Activated B cell treated with CpG ODN at 0.5 μM for 24 hours (primary cell): ENCODE measurements at places on chromosomes 3 and 15. TPM values are rescaled to one million over a fixed set of nuclear protein-coding genes. Genes with fewer than 3 reads are reported as not detected.

GRCh38 chr3:112604536-112604935 is 36.4 kb downstream of the CCDC80 start:
- no peak overlapping the region for H3K4me3 ChIP-seq
- H3K27ac ChIP-seq, result no peak overlapping the region
- H3K36me3 ChIP-seq, result no peaks in the 10 kb centered on the region
- peaks cover 2% of the 10 kb centered on the region for H3K27me3 ChIP-seq

DNA sequence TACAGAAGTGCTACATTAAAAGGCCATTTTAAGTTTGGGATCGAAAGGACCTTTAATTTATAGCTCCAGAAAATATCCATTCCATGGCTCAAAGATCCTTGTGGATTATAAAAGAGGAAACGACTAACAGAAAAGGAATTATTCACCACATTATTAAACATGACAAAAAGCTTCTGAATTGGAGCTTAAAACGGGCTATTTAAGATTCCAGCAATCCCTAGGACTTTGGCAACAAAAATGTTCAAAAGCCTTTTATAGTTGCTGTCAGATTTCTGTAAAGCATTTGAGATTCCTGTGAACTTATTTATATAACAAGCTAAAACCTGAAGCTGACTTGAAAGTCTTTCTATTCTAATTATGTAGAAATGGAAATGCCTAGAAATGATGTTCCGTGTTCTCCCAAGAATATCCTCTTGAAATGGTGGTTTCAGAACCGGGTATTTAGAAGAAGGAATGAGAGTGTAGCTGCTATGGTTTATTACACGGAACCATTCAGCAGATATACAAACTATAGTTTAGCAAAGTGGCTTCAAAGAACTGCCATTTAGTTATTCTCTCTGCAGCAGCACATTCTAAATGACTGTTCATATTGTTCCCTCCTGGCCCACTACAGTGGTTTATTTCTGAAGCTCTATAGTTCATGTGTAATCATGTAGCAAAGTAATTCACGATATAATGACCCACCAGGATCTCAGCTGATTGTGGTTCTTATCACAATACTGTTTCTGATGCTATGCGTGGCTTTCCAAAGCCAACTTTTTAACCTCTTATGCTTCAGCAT is 961.7 kb downstream of the FHIT start:
- no peak for DNase-seq
- no peak overlapping the region for H3K4me3 ChIP-seq
- H3K36me3 ChIP-seq, result no peaks in the 10 kb centered on the region
- H3K27ac ChIP-seq, result no peak overlapping the region

GRCh38 chr15:67859331-67859946 is 19.6 kb upstream of the RNU6-1 start:
- H3K36me3 ChIP-seq, result no peaks in the 10 kb centered on the region
- H3K27me3 ChIP-seq, result no peaks in the 10 kb centered on the region
- H3K4me3 ChIP-seq, result no peak overlapping the region
- no peak for DNase-seq
- H3K4me1 ChIP-seq, result peaks cover 22% of the 10 kb centered on the region

- H3K27me3 ChIP-seq, result no peaks in the 10 kb centered on the region
- peaks cover 45% of the 10 kb centered on the region for H3K4me1 ChIP-seq
- peak overlapping the region; percentile 82 for H3K27ac ChIP-seq
- DNase-seq, result peak; percentile 28
- no peaks in the 10 kb centered on the region for H3K36me3 ChIP-seq
Observed at GRCh38 chr3:119352034-119352609, 57.9 kb downstream of the ARHGAP31 start.

GRCh38 chr3:4850211-4850927 is 128.9 kb upstream of the BHLHE40 start:
- H3K4me3 ChIP-seq, result peak overlapping the region; percentile 54
- H3K4me1 ChIP-seq, result peaks cover 66% of the 10 kb centered on the region
- DNase-seq, result no peak
- H3K27me3 ChIP-seq, result no peaks in the 10 kb centered on the region
- H3K36me3 ChIP-seq, result peaks cover 16% of the 10 kb centered on the region
- H3K27ac ChIP-seq, result peak overlapping the region; percentile 90

- H3K27ac ChIP-seq, result no peak overlapping the region
- no peak for DNase-seq
- H3K4me1 ChIP-seq, result no peaks in the 10 kb centered on the region
- H3K27me3 ChIP-seq, result no peaks in the 10 kb centered on the region
- no peaks in the 10 kb centered on the region for H3K36me3 ChIP-seq
Observed at GRCh38 chr3:55271549-55271948, 215.6 kb downstream of the WNT5A start.

- no peak overlapping the region for H3K4me3 ChIP-seq
- peaks cover 2% of the 10 kb centered on the region for H3K27me3 ChIP-seq
- no peak for DNase-seq
Observed at GRCh38 chr3:31180274-31180673, 285.8 kb upstream of the GADL1 start.

The SLC22A13 gene
- total RNA-seq, result 0.20 and 0.51 TPM in 2 replicates

- peak; percentile 64 for DNase-seq
- H3K4me1 ChIP-seq, result peaks cover 67% of the 10 kb centered on the region
- H3K4me3 ChIP-seq, result no peak overlapping the region
Observed at GRCh38 chr3:71064291-71064955, 519.1 kb downstream of the FOXP1 start.

GRCh38 chr15:84879088-84879780 is 5.2 kb upstream of the SLC28A1 start:
- H3K4me3 ChIP-seq, result no peak overlapping the region
- DNase-seq, result no peak
- H3K4me1 ChIP-seq, result no peaks in the 10 kb centered on the region
- H3K27me3 ChIP-seq, result peaks cover 2% of the 10 kb centered on the region
- no peaks in the 10 kb centered on the region for H3K36me3 ChIP-seq
- H3K27ac ChIP-seq, result no peak overlapping the region

The CTXN2 gene
- not detected in 2 replicates for total RNA-seq

- peaks cover 67% of the 10 kb centered on the region for H3K36me3 ChIP-seq
- H3K27me3 ChIP-seq, result no peaks in the 10 kb centered on the region
- H3K4me1 ChIP-seq, result peaks cover 85% of the 10 kb centered on the region
- no peak for DNase-seq
- H3K4me3 ChIP-seq, result no peak overlapping the region
Observed at GRCh38 chr3:152374262-152374990, 105.7 kb downstream of the MBNL1 start.

- no peaks in the 10 kb centered on the region for H3K27me3 ChIP-seq
- H3K36me3 ChIP-seq, result peaks cover 38% of the 10 kb centered on the region
Observed at GRCh38 chr3:67646586-67647234, 7.7 kb downstream of the SUCLG2 start.

The ANKDD1A gene
- 3.7 and 3.9 TPM in 2 replicates for total RNA-seq

- H3K4me3 ChIP-seq, result no peak overlapping the region
- no peaks in the 10 kb centered on the region for H3K36me3 ChIP-seq
- no peak for DNase-seq
- H3K27me3 ChIP-seq, result peaks cover 13% of the 10 kb centered on the region
Observed at GRCh38 chr15:85150130-85150480, 168.4 kb downstream of the PDE8A start.

DNA sequence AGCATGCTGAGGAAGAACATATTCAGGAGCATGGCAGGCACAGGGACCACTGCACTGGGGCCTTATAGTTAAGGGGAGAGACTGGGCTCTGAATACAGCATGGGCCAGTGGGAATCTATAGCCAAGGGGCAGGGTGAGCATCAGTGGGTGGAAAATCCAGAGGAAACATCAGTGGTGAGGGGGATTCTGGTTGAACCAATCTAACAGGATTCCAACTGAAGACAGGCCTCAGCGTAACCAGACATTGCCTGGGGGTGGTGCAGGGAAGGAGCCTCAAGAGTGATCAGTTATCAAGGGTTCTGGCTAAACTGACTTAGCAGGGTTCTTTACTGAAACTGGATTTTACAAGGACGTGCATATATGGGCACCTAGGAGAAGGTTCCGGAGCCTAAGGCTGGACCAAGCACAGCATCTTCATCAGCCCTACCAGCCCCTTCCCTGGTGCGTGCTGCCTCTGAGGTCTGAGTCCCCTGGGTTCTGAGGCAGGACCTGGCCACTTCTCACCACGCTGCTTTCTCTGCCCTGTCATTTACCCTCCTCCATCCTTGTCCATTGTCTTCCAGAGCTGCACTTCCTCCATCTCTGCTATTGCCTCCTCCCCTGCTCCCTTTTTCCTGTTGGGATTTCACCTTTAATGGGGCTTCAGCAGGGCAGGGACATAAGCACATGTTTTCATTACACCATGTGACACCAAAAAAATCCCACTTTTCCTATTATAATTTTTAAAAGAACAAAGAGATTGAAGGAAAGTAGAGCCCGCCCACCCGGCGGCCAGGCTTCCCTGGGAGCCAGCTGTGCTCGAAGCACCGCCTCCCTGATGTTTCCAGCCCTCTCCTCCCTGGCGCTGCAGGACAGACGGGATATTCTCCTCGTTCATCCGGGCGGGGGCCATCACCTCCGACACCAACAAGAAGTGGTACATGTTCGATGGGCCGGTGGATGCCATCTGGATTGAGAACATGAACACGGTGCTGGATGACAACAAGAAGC is 52.1 kb downstream of the DNAH1 start:
- peaks cover 38% of the 10 kb centered on the region for H3K36me3 ChIP-seq
- no peaks in the 10 kb centered on the region for H3K27me3 ChIP-seq
- DNase-seq, result no peak
- no peak overlapping the region for H3K4me3 ChIP-seq

The PSMA4 gene
- total RNA-seq, result 178 and 182 TPM in 2 replicates

The RLBP1 gene
- not detected in 2 replicates for total RNA-seq

DNA sequence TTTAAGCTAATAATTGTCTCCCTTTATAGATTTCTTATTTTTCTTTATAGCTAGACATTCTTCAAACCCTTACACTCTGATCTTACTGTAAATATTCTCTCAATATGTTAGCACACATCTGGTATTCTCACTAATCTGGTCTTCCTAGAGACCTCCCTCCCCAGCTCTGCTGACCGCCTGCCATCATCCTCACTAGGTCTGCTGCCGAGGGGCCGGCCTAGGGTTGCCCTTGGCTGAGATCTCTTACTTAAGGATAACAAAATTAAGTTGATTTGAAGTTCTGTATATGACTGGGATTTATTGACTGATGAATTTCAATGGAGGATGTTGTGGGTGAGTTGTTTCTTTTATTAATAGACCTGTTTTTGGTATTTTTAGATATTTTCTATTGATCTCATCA is 586.6 kb downstream of the NAALADL2 start:
- H3K36me3 ChIP-seq, result no peaks in the 10 kb centered on the region
- no peak for DNase-seq
- no peak overlapping the region for H3K27ac ChIP-seq

- no peaks in the 10 kb centered on the region for H3K36me3 ChIP-seq
- H3K4me3 ChIP-seq, result no peak overlapping the region
- no peak overlapping the region for H3K27ac ChIP-seq
- DNase-seq, result no peak
Observed at GRCh38 chr3:152842413-152842812, 7.5 kb downstream of the P2RY1 start.

DNA sequence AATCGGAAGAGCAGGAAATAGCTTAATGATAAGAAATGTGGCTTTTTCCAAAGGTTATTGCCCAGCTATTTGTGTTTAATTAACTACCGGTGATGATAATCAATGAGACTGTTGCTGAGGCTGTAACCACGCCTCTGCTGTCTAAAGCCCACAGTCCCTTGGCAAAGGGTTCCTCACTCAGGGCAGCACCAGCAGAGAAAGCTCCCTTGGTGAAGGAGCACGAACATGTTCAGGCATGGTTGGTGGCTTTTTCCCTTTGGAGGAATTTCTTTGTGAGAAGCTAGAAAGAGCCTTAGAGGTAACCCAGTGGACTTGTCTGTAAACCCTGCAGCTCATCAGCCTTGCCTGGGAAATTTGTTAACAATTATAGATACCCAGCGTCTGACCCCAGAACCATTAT is 7.5 kb upstream of the ST6GAL1 start:
- H3K4me3 ChIP-seq, result no peak overlapping the region
- no peak for DNase-seq
- no peak overlapping the region for H3K27ac ChIP-seq
- no peaks in the 10 kb centered on the region for H3K36me3 ChIP-seq

- DNase-seq, result no peak
- H3K27ac ChIP-seq, result no peak overlapping the region
- H3K36me3 ChIP-seq, result no peaks in the 10 kb centered on the region
- H3K27me3 ChIP-seq, result no peaks in the 10 kb centered on the region
Observed at GRCh38 chr15:95470997-95471689, 859.4 kb upstream of the NR2F2 start.

GRCh38 chr15:65184305-65184867 is 756 bp downstream of the CLPX start:
- H3K27ac ChIP-seq, result peak overlapping the region; percentile 89
- peak; percentile 42 for DNase-seq
- no peaks in the 10 kb centered on the region for H3K27me3 ChIP-seq
- peaks cover 13% of the 10 kb centered on the region for H3K36me3 ChIP-seq
- peak overlapping the region; percentile 93 for H3K4me3 ChIP-seq

- no peak overlapping the region for H3K4me3 ChIP-seq
- no peak overlapping the region for H3K27ac ChIP-seq
- peaks cover 30% of the 10 kb centered on the region for H3K36me3 ChIP-seq
- H3K4me1 ChIP-seq, result peaks cover 16% of the 10 kb centered on the region
Observed at GRCh38 chr3:150454085-150454484, 46.0 kb downstream of the TSC22D2 start.
